ENCODE measurements at places on chromosomes 3 and 15.

DNA sequence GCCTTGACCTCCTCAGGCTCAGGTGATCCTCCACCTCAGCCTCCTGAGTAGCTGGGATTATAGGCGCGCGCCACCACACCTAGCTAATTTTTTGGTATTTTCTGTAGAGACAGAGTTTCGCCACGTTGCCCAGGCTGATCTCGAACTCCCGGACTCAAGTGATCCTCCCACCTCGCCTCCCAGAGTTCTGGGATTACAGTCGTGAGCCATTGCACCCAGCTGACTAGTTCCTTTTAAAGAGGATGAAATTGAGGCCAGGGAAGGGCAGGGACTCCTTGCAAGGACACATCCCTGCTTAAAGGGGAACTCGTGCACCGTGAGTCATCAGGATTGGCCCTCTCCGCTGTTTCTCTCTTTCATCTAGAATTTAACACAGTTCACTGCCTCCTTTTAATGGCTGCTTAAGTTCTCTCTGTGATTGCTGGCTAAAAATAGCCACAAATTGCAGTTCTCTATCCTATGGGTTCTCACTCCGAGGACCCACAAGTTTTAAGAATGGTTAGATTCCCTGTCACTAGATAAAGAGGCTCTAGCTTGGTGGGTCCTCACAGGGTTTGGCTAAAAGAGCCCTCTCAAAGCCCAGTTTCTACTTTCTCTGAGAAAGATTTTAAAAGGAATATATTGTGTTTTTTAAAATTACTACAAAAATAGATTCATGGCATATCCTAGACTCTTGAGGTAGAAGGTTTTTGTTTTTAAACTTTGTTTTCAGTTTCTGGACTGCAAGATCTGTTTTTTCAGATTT, 1.4 kb downstream of the CRTAP start:
- no peak for DNase-seq

GRCh38 chr3:169980055-169980454, 13.4 kb downstream of the SEC62 start:
- no peak for DNase-seq

DNA sequence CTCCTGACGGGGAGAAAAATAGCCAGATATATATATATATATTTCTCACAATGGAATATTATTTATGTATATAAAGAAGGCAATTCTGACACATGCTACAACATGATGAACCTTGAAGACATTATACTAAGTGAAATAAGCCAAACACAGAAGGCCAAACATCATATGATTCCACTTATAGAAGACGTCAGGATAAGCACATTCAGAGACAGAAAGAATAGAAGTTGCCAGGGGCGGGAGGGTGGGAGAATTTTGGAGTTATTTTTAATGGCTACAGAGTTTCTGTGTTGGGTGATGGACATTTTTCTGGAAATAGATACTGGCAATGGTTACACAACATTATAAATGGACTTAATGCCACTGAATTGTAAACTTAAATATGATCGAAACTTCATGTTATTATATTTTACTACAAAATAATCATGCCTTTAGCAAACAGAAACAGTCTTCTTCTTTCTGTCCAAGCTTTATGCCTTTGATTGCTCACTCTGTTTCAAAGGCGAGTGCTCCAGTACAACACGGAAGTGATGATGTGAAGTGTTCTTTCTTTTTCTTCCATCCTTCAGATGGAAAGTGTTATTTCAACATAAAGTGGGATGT, 514.0 kb downstream of the OCA2 start:
- DNase-seq = no peak

DNA sequence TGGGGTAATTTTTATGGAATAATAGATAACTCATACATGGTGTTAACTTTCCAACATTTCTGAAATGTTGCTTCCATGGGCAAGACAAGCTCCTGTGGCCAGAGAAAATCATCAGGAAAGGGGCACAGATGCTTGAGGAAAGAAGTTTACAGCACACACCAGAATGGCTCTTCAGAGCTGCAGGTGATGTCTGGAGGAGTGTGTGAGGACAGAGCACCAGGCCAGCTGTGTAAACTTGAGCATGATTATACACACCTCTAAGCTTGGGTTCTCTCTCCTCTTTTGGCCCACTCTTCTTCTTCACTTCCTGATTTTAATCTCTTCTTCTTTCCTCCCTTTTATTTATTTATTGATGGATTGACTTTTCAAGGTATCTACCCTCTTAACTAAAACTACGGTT, 676.0 kb downstream of the GRM7 start:
- no peak for DNase-seq

GRCh38 chr15:48449734-48450133, 118.5 kb downstream of the DUT start:
- DNase-seq = no peak

- no peak for DNase-seq
Observed at GRCh38 chr15:44482090-44482489, 54.7 kb downstream of the CTDSPL2 start.

- no peak for DNase-seq
Observed at GRCh38 chr3:50320853-50321335, 1.7 kb downstream of the HYAL2 start.

- DNase-seq = no peak
Observed at GRCh38 chr3:34360713-34361112, 562.3 kb downstream of the PDCD6IP start.

DNA sequence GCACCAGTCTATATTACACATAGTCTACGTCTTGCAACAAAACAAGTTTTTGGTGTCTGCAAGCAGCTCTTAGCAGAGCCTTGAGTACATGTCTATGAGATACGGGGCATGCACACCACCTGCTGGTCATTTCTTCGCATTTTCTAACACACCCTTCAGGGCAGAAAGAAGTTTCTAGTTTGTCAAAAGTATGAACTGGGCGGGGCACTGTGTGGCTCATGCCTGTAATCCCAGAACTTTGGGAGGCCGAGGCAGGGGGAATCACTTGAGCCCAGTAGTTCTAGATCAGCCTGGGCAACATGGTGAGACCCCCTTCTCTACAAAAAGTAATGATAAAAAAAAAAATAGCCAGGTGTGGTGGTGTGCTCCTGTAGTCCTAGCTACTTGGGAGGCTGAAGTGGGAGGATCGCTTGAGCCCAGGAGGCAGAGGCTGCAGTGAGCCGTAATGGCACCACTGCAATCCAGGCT, 64.2 kb upstream of the ARL8B start:
- DNase-seq = peak; percentile 63

DNA sequence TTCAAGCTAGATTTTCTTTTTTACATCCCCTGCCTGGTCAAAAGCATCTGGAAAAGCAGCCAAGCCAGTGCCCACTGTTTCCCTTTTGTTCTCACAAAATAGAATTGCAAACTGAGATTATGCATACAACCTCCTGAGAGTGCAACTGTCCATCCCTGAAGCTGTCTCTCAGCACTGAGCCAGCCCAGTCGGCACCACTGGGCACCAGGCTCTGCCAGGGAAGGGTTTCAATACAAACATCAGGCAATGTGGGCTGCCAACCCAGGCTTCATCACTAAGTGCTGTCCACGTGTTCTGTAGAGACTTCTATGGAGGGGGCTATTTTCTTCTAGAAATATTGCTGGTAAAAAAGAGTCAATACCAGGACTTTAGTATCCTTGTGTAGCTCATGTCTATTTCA, 356.3 kb upstream of the TBL1XR1 start:
- no peak for DNase-seq

GRCh38 chr3:45347315-45348000, 40.9 kb upstream of the LARS2 start:
- DNase-seq = no peak

DNA sequence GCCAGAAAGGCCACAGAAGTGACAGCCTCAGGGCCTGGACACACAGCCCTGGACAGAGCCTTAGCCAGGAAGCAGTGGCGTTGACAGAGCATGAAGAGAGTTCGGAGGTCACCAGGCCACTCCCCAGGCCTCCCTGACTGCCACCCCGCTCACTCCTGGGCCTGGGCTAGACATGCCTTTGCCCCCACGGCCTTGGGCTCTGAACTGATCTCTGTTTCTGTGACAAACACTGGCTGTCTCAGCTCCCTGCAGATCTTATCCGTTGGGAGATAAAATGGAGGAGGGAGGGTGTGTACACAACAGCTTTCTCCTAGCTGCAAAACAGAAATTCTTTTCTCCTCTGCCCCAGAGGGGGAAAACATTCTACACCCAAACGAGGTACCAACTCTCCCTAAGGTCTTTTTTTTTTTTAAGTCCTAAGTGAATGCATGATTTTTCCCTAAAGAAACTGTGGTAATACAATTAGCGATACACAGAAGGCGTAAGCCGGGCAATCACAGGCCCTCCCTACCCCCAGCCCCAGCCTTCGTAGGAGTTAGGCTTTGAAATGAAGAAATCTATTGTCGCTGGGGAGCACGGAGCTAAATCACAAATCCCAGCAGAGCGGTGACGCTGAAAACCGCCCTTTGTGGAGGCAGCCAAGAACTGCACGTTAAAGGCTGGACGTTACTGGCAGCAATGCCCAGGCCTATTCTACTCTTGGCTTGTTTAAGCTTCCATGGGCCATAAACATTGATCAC, 45.0 kb downstream of the SRGAP3 start:
- no peak for DNase-seq

DNA sequence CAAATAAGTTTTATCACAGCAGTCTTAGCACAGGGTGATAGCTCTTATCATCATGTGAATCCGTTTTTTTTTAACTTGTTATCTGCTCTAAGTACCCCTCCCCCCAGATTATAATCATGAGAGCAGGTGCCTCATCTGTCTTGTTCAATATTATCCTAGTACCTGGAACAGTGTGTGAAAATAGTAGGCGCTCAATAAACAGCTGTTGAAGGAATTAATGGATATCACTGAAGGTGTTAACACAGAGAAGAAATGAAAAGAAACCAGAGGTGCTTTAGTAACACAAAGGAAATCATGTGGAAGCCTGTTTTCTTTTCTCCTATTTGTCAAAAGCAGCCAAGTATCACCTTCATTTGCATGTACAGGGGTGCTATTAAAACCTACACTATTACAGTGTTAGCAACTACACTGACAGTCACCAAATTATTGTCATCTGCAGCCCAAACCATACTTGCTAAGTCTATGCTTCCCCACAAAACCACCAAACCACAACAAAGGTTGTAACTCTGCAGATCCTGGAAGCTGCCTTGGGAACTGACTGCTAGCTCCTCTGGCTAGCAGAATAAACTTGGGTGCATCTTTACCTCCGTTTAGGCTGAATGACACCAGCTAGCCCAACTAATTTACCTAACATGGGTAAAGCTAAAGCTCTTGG, 2.9 kb downstream of the XPC start:
- DNase-seq = no peak

GRCh38 chr3:182730675-182731042, 62.6 kb upstream of the ATP11B start:
- DNase-seq = no peak

- no peak for DNase-seq
Observed at GRCh38 chr3:186138272-186138981, 29.5 kb upstream of the ETV5 start.

DNA sequence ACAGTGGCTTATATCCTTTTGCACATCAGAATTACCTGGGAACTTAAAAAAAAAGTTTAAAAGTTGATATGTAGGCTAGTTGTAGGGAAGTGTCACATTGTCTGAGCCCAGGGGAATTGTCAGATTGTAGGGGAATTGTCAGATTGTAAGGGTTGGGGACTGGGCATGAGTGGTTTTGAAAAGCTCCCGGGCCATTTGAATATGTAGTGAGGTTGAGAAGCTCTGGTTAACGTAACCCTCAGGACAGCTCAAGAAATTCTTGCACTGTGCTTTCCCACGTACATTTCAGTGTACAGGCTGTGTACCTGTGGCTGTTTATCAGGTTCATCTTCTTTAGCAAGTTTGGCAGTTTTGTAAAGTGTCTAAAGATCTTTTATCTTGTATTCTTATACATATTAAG, 107.0 kb downstream of the FNDC3B start:
- no peak for DNase-seq

DNA sequence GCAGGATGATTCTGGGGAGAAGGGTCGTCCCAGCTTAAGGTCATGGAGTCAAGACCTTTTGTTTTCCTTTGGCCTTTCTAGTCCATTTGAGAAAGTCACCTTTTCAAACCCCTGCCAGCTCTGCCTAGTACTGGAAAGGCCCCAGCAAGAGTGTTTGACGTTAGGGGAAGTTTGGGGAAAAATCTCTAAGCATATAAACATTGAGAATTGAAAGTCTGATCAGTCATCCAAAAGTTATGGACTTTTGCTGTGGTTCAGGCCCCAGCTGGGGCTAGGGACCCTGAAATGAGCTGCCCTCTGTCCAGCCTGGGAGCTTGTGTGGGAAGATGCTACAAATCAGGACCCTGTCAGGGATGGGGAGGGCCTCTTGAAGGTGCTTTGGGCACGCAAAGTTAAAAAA, 21.6 kb downstream of the SLC6A6 start:
- no peak for DNase-seq

GRCh38 chr3:135033737-135034136, 238.7 kb downstream of the EPHB1 start:
- DNase-seq = no peak

- no peak for DNase-seq
Observed at GRCh38 chr3:157225001-157225400, 65.1 kb upstream of the CCNL1 start.

- no peak for DNase-seq
Observed at GRCh38 chr3:23465569-23465968, 262.4 kb downstream of the UBE2E2 start.

- DNase-seq = no peak
Observed at GRCh38 chr15:85118173-85118572, 136.5 kb downstream of the PDE8A start.

DNA sequence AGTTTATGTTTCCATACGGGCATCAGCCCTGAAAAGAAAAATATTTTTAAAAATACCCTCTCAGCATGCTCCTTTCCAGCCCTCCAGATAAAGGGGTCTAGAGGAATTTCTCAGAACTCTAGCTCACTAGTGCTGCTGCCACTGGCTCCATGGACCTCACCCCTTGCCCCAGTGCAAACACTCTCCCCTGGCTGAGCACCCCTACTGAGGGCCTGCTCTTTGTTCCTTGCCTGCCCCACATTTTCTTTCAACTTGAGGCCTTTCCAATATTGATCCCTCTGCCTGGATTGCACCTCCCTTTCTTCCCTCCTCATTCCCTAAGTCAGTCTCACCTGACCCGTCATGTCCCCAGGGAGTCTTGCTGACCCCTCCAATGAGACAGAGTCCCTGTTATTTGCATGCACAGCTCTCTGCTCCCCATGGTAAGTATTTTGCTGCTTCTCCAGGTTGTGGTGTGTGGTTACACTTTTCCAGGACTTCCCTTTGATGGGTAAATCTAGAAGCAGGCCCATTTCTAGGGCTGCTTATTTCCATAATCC, 196.5 kb downstream of the EPHB1 start:
- DNase-seq = no peak

GRCh38 chr3:192892981-192893700, 24.5 kb downstream of the MB21D2 start:
- no peak for DNase-seq

DNA sequence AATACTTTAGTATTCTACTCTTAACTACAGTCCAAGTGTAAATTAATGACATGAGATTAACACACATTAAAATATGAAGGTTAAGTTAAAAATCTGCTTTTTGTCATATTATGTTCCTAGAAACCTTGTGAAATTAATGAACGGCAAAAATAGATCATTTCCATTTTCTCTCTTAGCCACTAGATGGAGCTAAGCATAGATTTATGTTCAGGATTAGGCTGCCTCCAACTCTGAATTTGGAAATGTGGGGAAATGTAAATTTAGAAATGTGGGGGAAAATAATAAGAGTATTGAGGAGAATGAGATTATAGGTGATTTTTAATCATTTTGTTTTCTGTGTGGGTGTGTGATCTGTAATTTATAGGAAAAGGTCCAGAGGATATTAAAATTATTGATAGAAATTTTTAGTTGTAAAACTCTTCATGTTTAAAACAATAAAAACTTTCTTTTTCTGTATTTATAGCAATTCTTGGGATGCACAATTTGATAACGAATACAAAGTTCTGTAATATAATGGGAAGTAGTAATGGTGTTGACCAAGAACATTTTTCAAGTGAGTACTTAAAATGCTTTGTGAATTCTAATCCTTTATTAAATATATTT, 59.2 kb downstream of the TMOD3 start:
- no peak for DNase-seq
